ENCODE measurements at places on chromosomes 3 and 15. TPM values are rescaled to one million over a fixed set of nuclear protein-coding genes. Genes with fewer than 3 reads are reported as not detected.

DNA sequence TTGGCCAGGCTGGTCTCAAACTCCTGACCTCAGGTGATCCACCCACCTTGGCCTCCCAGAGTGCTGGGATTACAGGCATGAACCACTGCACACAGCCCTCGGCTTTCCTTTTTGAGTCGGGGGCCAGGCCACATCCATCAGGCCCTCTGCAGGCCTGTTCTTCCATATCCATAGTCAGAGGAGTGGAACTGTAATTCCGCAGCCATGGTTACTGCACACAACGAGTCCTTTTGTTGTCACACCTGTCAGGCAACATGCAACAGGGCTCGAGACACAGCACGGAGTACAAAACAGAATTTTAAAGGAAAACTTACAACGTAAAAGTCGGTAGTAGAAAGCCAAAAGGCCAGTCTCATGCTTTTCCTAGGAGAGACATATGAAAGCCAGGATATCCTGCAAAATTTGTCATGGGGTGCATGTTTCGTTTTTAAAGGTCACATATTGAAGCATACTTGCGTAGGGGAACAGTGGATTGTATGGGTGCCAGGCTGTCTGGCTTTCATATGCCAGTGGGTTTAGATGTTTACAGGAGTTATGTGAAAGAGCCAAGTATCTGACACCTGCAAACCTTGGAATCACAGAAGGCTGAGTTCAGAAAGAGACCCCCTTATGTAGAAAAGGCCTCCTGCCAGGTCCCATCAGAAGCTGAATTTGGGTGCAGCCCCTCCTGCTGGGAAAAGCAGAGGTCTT is 63.2 kb upstream of the LPP start:
- peak; percentile 13 for DNase-seq

Gene SQOR
- polyA plus RNA-seq, result 4.5 TPM

DNA sequence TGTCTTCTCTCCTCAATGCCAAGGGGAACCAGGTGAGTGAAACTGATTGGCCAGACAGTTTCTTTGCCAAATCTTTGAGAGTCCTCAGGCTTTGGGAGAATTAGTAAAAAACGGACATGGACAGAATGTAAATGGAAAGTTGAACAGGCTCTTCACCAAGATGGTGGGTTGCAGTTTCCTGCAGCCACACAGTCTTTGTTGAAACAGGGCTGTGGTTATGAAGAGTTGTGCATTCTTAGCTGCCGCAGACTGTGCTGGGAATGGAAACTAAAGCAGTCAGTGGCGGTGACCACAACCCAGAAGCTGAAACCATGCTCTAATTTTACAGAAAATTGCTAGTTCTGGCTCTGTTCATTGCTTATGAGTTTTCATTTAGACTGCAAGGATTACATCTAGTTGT is 42.1 kb upstream of the TASOR start:
- no peak for DNase-seq

Gene CHST13
- 0.48 TPM for polyA plus RNA-seq

GRCh38 chr15:100853676-100854440 is 25.8 kb upstream of the ALDH1A3 start:
- DNase-seq, result no peak

Gene FEZF2
- 4.6 TPM for polyA plus RNA-seq

DNA sequence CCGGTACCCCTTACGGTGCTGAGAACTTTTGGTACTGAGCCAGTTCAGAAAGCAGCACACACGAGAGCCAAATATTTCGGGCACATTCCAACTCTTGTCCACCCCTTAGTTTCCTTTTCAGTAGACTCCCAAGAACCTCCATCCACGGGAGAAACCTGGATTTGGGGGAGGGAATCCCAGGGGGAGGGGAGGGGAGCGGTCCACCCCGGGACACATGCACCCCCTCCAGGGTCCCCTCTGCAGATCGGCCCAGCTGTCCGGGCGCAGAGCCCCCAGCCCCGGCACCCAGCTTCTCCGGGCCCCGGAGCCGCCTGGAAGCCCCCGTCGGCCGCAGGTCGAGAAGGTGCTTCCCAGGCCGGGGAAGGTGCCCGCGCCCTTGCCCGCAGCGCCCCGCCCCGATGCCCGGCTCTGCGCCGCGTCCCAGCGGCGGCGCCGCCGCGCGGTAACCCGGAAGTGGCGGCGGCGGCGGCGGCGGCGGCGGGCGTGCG is 455 bp upstream of the ABHD17C start:
- no peak for DNase-seq

- DNase-seq, result peak; percentile 60
These were observed 2.3 kb upstream of the ANKRD63 start for GRCh38 chr15:40285151-40285550.

Gene TOP2B
- 48.8 TPM for polyA plus RNA-seq

Gene NPAP1
- polyA plus RNA-seq, result not detected

DNA sequence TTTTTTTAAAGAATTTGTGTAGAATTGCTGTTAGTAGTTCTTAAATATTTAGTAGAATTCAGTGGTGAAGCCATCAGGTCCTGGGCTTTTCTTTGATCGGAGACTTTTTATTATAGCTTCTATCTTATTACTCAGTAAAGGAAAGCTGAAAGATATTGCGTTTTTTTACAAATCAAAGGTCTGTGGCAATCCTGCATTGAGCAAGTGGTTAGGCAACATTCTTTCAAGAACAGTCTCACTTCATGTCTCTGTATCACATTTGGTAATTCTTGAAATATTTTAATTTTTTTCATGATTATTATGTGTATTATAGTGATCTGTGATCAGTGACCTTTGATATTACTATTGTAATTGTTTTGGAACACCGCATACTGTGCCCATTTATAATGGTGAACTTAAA is 140.8 kb downstream of the UNC13C start:
- DNase-seq, result no peak

DNA sequence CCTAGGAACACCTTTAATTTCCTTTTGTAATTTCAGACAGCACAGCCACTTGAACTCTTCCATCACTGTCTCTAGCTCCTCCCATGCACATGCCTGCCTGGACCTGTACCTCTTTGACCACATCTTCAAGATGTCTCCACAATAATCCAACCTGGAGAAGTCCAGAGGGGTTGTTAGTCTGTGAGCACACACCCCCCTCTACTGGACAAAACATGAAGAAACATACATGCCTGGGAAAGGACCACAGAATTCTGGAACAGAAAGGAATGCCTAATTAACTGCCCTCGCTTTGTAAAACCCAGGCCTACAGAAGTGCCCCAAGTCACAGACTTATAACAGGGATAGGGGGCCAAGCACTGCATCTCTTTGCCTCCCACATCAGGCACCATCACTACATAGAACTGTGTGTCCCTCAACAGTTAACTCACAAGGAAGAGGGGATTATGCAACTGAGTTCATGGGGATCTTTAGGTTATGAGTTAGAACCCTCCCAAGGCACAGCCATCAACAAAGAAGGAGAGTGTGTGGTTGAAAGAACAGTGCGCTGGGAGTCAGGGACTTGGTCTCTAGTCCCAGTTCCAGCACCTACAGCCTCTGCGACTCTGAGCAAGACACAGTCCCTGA is 61.7 kb downstream of the FMN1 start:
- DNase-seq, result peak; percentile 70

DNA sequence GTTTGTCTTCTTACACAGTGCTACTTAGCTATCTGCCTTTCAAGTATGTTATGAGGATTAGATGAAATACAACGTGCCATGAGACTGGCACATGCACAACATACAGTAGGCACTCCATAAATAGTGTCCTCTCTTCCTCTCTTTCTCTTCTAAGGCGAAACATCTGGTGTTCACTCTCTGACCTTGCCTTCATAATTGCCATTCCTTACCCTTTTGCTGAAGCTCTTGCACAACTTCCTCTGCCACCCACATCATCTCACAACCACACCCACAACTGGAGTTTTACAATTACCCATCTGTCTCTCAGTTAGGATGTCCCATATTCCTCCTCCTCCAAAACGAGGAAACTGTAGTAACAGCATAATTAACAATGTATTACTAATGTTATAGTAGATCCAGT is 26.4 kb upstream of the ACP3 start:
- DNase-seq, result no peak
